Fibroblast of villous mesenchyme (primary cell): ENCODE measurements at places on chromosomes 2 and 18. TPM values are rescaled to one million over a fixed set of nuclear protein-coding genes. Genes with fewer than 3 reads are reported as not detected.

Gene SOCS6
- 30.9 and 34.5 TPM in 2 replicates for total RNA-seq

Gene DSC2
- total RNA-seq = under 0.01 TPM in 1 of 2 replicates, not detected in the other

Gene SERPINB12
- not detected in 2 replicates for total RNA-seq

Gene INHA
- 0.43 and 0.64 TPM in 2 replicates for total RNA-seq

Gene ASXL3
- total RNA-seq = under 0.01 and 0.64 TPM in 2 replicates

Gene PLGLB1
- total RNA-seq = 0.32 and 3.0 TPM in 2 replicates
